Thoracic aorta (tissue), 2 donors: ENCODE measurements at places on chromosomes 3 and 15.
A peak's percentile ranks its signal among the peaks of the same experiment; 100 is the strongest.

- H3K27me3 ChIP-seq, result no peaks in the 10 kb centered on the region
- DNase-seq, result no peak
- peak overlapping the region; percentile 56 for H3K27ac ChIP-seq
- H3K36me3 ChIP-seq, result no peaks in the 10 kb centered on the region
- peak overlapping the region; percentile 79 for H3K4me3 ChIP-seq
- peaks cover 24% of the 10 kb centered on the region for H3K4me1 ChIP-seq
Observed at GRCh38 chr15:64460724-64461720, 644 bp downstream of the ZNF609 start.

DNA sequence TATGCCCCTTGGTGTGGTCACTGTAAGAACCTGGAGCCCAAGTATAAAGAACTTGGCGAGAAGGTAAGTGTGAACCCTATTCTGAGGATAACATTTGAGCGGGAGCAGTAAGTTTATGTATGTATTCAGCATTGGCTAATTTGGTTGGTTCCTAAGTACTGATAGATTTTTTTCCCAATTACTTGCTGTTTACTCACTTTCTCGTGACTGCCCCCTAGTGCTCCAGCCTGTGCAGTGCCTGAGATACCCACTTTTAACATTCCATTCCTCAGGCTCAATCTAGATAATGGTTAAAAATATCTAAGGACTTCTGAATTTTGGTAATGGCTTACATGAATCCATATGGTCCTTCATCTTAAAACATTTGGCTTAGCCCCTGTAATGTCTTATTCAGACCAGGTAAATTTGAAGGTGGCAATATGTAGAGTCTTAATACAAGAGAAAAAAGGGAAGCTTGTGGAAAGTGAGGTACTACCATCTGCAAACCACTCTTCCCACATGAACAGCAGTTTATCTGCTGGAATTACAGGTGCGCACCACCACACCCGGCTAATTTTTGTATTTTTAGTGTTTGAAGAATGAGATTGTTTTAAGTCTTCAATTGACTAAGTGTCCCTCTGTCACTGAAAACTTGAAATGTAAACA lies 7.1 kb downstream of the ELL3 start:
- H3K4me1 ChIP-seq, result no peaks in the 10 kb centered on the region
- peaks cover 64% of the 10 kb centered on the region for H3K36me3 ChIP-seq
- no peak overlapping the region for H3K27ac ChIP-seq
- no peaks in the 10 kb centered on the region for H3K27me3 ChIP-seq
- no peak overlapping the region for H3K4me3 ChIP-seq

DNA sequence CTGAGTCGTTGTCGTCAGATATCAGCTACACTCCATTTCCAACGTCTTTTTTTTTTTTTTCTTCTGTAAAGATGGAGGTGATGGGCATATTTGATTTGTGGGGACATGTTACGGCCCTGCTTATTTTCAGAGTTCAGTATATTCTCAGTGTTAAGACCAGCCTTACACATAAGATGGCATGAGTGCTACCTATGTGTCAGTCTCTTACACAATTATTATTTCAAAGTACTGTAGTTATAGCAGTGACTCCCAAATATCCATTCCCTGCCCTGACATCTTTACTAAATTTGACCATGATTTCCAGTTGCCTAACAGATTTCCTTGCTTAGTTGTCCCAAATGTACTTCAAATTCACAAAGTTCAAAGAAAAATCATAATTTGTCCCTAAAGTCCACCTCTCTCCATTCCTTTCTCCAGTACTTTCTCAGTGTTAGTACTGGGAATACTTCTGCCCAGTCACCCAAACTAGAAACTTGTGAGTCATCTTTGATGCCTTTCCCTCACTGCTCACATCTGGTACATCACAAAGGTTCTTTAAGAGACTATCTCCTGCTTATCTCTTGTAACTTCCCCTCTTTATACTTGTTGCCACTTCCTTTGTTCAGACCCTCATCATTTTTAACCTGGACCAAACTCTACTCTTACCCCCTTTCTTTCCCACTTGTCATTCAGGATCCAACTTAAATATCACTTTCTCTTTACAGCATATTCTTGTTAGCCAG lies 67.0 kb downstream of the ZNF609 start:
- no peaks in the 10 kb centered on the region for H3K27me3 ChIP-seq
- DNase-seq, result no peak
- H3K4me1 ChIP-seq, result no peaks in the 10 kb centered on the region
- no peak overlapping the region for H3K27ac ChIP-seq

DNA sequence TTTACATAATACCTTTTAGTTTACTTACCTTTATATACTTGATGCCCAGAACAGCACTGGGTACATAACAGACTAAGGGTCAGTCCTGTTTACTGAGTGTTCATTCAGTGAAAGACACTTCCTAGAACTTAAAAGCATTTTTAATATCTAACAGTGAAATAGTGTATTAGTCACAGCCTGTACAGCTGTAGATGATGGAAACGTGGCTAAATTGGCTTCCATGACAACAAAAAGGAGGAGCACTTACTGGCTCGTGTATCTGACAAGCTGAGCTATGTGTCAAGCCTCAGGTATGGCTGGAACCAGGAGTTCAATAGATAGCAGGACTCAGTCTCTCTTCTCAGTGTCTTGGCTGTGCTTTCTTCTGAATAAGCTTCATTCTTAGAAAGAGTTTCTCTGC lies 40.2 kb downstream of the CMTM8 start:
- H3K27ac ChIP-seq, result no peak overlapping the region
- no peaks in the 10 kb centered on the region for H3K27me3 ChIP-seq
- DNase-seq, result no peak
- H3K4me1 ChIP-seq, result no peaks in the 10 kb centered on the region
- H3K4me3 ChIP-seq, result no peak overlapping the region

- peaks cover 34% of the 10 kb centered on the region for H3K36me3 ChIP-seq
- H3K27ac ChIP-seq, result peak overlapping the region; percentile 97
- H3K4me3 ChIP-seq, result peak overlapping the region; percentile 84
Observed at GRCh38 chr3:126355777-126356372, 1.3 kb downstream of the KLF15 start.

DNA sequence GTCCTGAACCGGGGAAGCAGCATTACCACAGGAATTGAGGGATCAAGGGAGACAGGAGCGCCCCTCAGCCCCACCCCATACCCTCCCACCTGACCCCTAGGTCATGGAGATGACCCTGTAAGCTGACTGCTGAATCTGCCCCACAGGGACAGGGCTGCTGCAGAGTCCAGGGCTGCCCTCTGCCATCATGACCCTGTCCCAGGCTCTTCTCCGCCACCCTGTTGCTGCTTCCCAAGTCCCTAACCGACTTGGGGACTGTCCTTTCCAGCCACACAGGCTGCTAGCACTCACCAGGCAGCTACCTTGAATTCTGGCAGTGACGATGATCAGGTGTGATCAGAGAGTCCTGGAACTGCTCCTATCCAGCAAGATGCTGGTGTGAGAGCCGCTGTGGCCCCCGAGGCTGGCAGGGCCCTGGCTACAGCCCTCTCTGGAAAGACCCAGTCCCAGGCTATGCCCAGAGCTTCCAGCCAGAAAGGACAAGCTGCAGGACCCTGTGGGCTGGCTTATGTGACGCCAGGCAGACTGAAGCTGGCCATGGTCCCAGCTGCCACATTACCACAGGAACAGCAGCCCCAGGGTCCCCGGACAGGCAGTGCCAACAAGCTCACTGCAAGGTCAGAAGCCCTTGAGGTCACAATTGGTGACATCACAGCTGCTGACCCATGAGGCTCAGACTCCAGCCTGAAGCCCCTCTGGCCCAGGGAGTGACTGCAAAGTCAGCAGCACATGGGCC lies at the start of gene C3orf22:
C3orf22 (minus strand) TSS at position 597 of the 736 bp plus-strand sequence. CDS start 5,542 bp downstream, outside the sequence.
- no peaks in the 10 kb centered on the region for H3K27me3 ChIP-seq
- H3K4me1 ChIP-seq, result no peaks in the 10 kb centered on the region
- no peak within 1 kb of the TSS for H3K4me3 ChIP-seq
- H3K36me3 ChIP-seq, result no peaks in the 10 kb centered on the region
- no peak within 1 kb of the TSS for H3K27ac ChIP-seq
